HuH-7.5 (cell line): ENCODE measurements at places on chromosomes 13 and 19.

DNA sequence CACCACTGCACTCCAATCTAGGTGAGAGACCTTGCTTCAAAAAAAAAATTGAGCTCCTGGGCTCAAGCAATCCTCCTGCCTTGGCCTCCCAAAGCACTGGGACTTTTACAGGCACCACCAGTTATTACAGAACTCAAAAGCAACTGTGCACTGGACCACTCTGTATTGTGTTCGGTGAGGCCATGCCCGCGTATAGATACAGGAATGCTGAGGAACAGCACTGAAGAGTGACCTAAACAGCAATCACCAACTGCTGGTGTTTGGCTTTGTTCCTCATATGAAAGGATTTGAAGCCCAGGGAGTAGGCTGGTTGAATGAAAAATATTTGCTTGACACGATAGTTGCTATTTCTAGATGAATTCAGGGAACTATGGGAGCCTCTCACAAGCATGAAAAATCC lies 29.5 kb downstream of the SLC25A30 start:
- no peak for DNase-seq

DNA sequence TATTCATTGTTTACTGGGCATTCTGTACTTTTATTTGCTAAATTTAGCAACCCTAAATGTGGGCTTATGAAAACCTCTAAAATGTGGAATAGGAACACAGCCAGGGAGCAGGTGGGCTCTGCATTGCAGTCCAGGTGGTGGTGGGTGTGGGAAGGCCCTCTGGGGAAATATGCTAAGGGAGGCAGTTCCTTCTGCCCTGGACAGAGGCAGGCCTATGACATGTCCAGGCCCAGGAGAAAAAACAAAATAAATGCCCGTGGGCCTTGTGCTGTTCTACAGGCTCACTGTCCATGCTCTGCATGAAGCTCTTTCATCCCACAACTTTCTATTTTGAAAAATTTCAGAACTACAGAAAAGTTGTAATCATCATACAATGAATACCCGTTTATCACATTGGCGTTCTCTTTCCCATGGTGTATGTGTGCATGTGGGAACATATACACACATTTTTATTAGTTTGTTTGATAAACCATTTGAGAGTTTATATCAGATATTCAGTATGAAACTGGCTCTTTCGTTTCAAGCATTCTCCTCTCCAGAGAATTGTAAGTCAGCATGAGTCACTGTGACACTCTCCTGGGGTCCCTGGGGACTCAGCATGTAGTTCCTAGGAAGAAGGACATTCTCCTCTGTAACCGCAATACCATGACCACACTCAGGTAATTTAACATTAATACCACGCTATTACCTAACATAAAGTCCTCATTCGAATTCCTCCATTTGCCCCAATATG lies 505.3 kb downstream of the COG6 start:
- DNase-seq, result no peak

- no peak for DNase-seq
Measured at GRCh38 chr13:98923641-98924397, 54.0 kb downstream of the DOCK9 start.

- no peak for DNase-seq
Measured at GRCh38 chr19:44894946-44895345, 3.9 kb downstream of the TOMM40 start.

GRCh38 chr19:30529876-30530275 lies 157.7 kb downstream of the ZNF536 start:
- no peak for DNase-seq

GRCh38 chr13:98284679-98285078 lies 107.6 kb upstream of the RNF113B start:
- no peak for DNase-seq

DNA sequence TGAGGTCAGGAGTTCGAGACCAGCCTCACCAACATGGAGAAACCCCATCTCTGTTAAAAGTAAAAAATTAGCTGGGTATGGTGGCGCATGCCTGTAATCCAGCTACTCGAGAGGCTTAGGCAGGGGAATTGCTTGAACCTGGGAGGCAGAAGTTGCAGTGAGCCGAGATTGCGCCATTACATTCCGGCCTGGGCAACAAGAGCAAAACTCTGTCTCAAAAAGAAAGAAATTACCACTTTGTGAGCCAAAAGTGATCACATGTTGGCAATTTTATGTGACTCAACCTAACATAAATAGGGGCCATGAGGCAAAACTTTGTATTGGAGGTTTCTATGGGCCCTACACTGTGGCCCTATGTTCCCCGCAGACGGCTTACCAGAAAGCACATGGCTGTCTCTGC lies 72.2 kb downstream of the MAP4K1 start:
- DNase-seq, result no peak

- no peak for DNase-seq
Measured at GRCh38 chr13:30601836-30602235, 15.9 kb upstream of the USPL1 start.

- no peak for DNase-seq
Measured at GRCh38 chr19:3610745-3611717, 4.4 kb upstream of the TBXA2R start.

- no peak for DNase-seq
Measured at GRCh38 chr19:5229778-5230335, 110.8 kb downstream of the PTPRS start.

DNA sequence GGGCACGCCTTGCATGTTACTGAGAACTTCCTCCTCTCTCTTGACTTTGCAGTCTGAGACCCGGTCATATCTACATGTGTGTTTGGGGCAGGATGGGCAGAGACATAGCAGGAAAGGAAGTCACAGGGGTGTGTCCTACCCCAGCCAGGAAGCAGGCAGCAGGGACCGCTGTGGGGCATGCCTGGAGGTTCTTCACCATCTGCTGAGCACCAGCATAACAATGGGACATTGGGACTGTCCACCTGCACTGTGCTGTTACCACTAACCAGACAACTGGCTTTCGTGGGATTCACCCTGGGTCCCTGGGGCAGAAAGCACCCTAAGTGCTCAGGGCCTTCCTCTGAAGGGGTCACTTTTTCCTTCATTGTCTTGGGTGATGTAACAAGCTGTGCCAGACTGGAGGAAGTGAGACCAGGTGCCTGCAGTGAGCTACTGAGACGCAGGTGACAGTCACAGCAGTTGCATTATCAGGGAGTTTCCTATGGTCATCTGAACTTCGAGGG lies 2.6 kb upstream of the HAUS5 start:
- no peak for DNase-seq

- DNase-seq, result no peak
Measured at GRCh38 chr19:4291184-4291732, 10.9 kb downstream of the TMIGD2 start.

GRCh38 chr19:45293682-45294081 lies 29.0 kb downstream of the CKM start:
- no peak for DNase-seq

DNA sequence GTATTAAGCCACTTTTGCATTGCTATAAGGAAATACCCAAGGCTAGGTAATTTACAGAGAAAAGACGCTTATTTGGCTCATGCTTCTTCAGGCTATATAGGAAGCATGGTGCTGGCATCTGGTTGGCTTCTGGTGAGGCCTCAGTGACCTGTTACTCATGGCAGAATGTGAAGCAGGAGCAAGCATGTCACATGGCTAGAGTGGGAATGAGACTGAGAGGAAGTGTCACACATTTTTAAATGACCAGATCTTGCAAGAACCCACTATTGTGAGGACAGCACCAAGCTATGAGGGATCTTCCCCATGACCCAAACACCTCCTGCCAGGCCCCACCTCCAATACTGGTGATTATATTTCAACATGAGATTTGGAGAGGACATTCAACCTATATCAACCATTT lies 25.7 kb upstream of the IGFL4 start:
- DNase-seq, result no peak

GRCh38 chr19:5655412-5655811 lies 24.9 kb downstream of the MICOS13 start:
- DNase-seq, result no peak

DNA sequence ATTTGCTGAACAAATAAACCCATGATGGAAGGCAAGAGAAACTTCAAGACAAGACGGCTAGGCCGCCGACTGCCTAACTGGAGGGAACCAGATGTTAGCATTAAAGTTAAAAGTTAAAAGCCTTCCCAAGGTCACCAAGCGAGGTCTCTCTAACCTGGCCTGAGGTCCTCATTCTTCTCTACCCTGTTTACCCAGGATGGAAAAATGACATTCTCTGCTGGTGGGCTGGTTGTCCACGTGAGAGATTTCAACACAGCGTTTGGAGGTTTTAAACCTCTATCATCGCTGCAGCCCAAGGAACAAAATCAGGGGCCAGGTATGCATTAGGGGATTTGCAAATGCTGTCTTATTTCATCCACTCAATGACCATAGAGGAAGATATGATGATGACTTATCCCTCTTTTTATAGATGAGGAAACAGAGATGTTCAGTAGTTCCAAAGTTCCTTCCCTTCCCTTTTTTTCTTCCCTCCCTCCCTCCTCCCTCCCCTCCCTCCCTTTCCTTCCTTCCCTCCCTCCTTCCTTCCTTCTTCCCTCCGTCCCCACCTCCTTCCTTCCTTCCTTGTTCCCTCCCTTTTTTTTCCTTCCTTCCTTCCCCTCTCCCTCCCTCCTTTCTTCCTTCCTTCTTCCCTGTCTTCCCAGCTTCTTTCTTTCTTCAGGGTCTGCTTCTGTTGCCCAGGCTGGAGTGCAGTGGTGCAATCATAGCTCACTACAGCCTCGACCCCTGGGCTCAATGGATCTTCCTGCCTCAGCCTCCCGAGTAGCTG lies 79.7 kb downstream of the INSR start:
- DNase-seq, result peak; percentile 38

DNA sequence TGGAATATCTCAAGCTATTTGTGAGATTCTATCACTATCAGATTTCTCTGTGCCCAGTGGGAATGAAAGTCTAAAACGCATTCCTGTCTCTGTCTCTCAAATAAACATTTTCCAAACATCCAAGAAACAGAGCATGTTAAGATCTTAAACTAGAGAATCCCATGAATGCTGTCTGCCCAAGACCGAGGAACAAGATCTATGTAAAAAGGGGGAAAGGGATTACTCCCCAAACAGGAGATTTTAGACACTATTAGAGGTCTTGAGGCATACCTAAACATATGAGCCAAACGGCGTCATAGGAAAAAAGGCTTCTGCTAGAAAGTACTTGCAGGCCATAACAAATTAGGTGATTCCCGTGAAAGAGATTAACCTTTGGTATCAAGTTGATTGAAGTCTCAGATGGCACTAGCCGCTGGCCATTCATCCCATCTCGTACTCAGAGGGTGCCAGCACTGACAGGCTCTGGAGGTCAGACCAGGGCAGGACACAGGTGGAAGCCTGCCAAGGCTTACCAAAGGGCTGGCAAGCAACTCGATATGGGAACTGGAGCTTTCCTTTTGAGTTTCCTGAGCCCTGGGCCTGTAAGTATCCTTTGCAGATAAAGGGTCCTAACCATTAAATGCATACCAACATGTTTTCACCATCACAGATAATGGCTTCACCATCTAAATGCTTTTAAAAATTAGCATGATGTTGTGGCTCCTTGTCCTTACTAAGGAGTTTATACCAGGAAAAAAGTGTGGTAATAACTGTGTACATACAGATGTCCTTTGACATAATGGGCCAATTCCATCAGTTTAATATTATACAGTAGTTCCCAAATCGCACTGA lies 225.2 kb downstream of the FOXO1 start:
- no peak for DNase-seq

DNA sequence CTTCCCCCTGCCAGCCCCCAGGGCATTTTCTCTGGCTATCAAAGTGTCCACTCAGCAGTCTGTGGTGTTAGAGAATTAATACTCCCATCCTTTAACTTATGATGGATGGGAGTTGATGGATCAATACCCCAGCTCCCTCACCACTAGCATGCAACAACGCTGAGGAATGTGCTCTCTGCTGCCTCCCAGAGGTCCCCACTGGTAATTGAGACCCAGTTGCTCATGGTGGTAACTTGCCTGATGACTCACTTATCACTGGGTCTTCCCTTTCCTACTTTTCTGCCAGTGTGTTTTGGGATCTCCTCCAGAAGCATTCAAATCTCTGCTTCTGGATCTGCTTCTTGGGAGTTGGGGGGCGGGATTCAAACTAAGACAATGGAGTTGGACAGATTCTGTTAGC lies 20.3 kb upstream of the CACNA1A start:
- no peak for DNase-seq

- peak; percentile 7 for DNase-seq
Measured at GRCh38 chr13:93955904-93956303, 523.6 kb downstream of the DCT start.

- peak; percentile 99 for DNase-seq
Measured at GRCh38 chr19:1154731-1155351, 19.2 kb downstream of the SBNO2 start.

- DNase-seq, result no peak
Measured at GRCh38 chr13:29006359-29006850, 186.3 kb downstream of the MTUS2 start.

DNA sequence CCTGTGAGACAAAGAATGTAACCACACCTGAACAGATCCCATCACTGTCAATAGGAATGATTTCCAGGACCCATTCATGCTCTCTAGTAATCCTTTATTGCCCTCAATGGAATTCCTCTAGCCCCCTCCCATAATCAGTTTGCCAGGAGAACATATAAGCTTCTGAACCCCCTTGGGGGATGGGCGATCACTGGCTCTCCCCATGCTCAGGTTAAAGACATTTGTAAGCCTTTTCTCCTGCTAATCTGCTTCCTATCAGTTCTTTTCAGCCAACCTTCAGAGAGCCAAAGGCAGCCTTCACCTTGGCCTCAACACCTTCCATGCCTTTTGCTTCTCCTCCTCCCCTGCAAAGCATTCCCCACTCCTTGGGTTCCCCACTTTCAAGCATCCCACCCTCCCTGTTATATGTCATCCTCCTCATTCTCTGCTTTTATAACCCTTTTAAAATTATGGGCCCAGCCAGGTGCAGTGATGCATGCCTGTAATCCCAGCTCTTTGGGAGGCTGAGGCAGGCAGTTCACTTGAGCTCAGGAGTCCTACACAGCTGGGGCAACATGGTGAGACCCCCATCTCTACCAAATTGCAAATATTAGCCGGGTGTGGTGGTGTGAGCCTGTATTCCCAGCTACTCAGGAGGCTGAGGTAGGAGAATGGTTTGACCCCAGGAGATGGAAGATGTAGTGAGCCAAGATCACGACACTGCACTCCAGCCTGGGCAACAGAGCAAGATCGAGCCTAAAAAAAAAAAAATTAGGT lies 12.4 kb downstream of the DPRX start:
- no peak for DNase-seq

- DNase-seq, result no peak
Measured at GRCh38 chr19:15313649-15314279, 18.6 kb downstream of the BRD4 start.

- no peak for DNase-seq
Measured at GRCh38 chr19:2176337-2176994, 12.7 kb downstream of the DOT1L start.

- DNase-seq, result peak; percentile 6
Measured at GRCh38 chr13:32639502-32640105, 53.4 kb downstream of the PDS5B start.

GRCh38 chr13:46885018-46885417 lies 11.8 kb downstream of the HTR2A start:
- DNase-seq, result no peak
